ENCODE measurements at places on chromosomes 1 and 21.

- DNase-seq, result no peak
These were observed 100.9 kb downstream of the NAV1 start for GRCh38 chr1:201639826-201640225.

DNA sequence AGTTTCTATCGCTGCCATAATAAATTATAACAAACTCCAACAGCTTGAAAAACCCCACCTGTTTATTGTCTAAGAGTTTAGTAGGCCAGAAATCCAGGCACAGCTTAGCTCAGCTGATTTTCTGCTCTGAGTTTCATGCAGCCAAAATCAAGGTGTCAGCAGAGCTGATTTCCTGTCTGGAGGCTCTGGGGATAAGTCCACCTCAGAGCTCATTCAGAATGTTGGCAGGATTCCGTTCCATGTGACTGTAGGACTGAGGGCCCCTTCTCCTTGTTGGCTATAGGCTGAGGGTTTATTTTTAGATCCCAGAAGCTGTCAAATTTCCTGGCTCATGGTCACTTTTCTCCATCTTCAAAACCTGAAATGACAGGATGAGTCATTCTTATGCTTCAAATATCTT is 91.6 kb upstream of the CHODL start:
- no peak for DNase-seq

- DNase-seq, result no peak
These were observed 315.4 kb downstream of the DSCAM start for GRCh38 chr21:40531431-40532110.

DNA sequence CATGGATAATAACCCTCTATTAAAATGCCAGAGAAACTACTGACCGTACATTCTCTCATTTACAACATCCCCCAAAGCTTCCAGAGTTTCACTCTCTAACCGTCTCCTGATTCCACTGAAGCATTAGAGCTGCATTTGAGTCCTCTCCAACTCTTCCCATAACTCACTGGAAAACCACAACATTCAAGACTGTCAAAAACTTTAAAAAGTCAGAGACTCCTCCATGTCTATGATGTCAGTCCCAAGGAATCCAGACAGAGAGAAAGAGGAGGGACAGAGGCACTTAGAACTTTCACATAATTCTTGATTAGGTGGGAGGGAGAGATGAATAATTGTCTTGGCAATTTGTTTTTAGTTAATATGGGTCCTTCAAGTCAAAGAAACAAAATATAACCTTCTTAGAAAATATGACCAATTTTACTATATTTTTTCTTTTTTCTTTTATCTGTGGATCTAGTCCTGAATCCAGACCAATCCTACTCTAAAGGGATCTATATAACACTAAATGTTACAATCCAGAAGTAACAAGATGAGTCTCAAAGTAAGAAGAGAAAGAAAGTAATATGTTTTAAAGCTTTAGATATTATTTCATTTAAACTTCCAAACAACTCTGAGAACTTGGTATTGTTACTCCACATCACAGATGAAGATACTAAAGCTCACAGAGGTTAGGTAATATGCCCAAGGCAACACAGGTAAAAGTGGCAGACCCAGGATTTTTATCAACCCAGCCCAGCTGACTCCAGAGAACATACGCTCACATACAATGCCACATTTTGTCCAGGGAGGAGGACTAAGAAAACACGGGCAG is 23.8 kb downstream of the OTUD7B start:
- DNase-seq, result no peak

DNA sequence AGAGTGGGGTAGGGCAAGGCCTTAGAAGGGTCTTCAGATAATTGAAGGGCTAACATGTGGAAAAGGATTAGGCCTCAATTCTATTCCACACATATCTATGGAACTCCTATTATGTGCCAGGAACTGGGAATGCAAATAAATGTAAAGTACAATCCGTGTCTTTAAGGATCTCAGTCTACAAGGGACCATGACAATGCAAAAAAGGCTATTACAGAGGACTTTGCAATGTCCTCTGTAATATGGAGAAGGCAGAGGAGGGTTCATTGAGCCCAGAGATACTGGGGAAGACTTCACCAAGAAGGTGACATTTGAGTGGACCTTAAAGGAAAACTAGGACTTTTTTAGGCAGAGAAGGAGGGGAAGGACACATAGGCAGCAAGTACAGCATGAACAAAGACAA is 4.5 kb upstream of the SCMH1 start:
- no peak for DNase-seq

GRCh38 chr1:231157311-231157710 is 4.5 kb upstream of the TRIM67 start:
- no peak for DNase-seq

GRCh38 chr1:156752843-156753482 is 1.5 kb upstream of the HDGF start:
- no peak for DNase-seq

- DNase-seq, result no peak
These were observed 84.8 kb downstream of the COP1 start for GRCh38 chr1:176122282-176122681.

DNA sequence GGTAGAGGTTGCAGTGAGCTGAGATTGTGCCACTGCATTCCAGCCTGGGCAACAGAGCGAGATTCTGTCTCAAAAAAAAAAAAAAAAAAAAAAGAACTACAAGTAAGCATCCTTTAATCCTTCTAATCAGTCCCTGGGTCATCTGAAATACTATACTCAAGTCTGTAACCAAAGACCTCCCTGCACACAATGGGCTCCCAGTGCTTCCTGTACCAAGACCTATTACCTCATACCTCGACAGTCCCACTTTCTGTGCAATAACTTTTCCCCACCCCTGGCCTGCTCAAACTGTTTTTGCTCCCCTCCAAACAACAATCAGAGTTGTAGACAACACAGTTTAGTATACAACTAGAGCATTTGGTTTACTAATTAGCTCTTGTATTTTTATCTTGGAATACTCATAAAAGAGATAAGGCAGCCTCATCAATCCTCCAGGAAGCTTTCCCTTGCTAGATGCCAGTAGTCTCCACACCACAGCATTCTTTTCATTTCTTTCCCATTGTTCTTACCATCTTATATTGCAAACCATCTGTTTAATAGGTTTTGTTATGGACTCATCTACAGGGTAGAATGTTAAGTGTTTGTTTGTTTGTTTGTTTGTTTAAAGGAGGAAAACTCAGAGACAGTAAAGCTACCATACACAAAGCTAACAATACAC is 19.2 kb upstream of the RLF start:
- DNase-seq, result no peak

GRCh38 chr21:45473496-45474322 is 68.5 kb downstream of the SLC19A1 start:
- no peak for DNase-seq

- DNase-seq, result no peak
These were observed 213.4 kb downstream of the ST6GALNAC3 start for GRCh38 chr1:76287917-76288316.

DNA sequence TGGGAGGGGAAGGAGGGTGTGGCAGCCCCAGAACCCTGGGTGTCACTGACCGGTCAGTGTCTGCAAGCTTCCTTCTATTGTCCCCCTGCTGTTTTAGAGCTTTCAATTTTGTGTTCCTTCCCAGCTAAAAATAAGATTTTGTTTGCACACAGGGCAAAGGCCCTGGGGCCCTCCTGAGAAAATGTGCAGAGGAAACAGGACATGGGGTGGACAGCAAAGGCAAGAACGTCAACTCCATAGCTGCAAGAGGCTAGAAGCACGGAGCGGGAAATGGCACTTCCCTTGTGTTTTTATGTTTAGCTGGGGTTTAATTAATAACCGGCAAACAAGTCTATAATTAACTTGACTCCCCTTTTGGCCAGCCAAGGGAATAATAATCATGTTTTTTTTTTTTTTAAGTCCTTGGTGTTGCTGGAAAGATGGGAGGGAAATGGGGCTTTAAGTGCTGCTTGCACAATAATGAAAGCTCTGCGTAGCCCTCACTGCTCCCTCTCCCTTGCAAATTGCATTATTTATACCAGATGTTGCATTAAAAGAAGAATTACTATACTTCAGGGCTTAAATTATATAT is 261.4 kb upstream of the USP24 start:
- no peak for DNase-seq

DNA sequence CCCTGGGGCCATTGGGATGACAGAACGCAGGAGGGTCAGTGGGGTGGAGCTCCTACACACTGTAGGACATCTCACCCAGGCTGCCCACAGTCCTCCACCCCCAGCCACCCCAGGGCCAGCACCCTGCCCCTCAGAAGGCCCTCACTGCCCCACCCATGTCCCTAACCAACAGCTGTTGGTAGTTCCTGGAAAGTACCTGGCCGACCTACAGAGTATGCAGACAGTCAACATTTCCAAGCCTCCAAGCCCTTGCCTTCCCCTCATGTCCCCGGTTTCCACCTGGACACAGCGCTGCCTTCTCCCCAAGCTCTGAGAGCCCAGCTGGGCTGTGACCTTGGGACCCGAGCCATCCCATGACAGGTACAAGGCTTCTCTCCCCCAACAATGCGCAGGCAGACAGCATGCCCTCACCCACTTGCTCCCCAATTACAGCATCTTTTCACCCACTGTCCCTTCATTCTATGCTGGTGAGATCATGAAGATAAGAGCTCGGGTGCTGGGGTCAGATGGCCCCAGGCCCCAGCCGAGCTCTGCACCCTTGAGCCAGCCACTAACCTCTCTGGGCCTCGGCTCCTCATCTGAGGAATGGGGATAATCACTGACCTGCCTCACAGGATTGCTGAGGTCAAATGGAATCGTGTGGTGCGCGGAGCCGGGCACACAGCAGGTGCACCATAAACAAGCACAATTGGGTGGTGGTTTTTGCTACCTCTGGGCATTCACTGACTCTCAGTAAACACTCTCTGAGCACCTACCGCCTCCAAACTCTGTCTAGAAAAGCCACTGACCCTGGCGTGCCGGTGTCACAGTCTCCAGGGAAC is 11.2 kb downstream of the LAPTM5 start:
- no peak for DNase-seq

GRCh38 chr21:42361286-42361685 is 5.0 kb downstream of the TFF1 start:
- no peak for DNase-seq

DNA sequence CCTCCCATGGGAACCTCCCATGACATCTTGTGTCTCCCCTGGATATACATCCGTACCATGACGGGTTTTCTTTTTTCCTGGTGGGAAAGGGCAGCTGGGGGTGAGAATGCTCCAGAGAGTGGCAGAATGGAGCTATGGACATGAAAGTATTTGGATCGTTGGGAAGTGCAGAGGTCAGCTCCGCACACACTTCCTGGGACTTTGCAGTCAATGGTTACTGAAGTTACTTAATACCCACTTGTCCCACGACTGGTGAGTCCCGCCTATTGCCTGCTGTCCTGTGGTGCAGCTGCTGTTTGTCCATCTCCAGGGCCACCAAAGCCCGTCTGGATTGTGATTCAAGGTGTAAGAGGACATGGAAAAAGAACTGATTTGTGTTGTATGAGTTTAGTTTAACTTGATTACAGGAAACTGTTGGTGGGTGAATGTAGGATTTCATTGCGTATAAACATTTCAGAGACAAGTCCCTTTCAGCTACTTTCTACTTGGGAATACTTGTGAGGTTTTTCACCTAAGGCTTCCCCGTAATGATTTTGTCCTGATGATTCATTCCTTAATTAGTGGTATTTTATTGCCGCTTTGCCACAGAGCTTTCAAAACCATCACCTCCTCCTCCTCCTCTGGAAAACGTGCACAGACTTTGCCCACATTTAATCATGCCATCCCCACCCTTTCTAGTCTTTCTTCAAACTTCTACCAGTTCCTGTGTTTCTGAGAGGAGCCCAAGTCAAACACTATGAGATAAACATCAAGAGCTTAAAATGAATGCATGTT is 308.8 kb downstream of the KIF26B start:
- no peak for DNase-seq

DNA sequence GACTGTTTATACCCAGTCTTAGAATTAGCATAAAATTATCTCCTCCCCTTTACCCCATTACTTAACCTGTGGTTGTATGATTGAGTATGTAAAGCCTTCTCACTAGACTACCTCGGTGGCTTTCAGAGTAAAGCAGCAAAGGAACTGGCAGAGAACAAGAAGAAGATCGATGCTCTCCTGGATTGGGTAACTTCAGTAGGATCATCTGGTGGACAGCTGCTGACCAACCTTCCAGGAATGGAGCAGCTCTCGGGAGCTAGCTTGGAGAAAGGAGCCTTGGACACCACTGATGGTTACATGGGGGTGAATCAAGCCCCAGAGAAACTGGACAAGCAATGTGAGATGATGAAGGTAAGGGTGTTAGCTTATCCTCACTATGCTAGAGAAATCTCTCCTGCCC is 138.6 kb upstream of the BMP8A start:
- no peak for DNase-seq

- DNase-seq, result no peak
These were observed 10.8 kb upstream of the LRRC71 start for GRCh38 chr1:156909671-156910070.

- DNase-seq, result no peak
These were observed 65.7 kb upstream of the NHLH2 start for GRCh38 chr1:115906627-115907026.

- DNase-seq, result no peak
These were observed 44.3 kb upstream of the ADARB1 start for GRCh38 chr21:45029948-45030681.

- no peak for DNase-seq
These were observed 28.8 kb downstream of the SPSB1 start for GRCh38 chr1:9321480-9321849.

- DNase-seq, result no peak
These were observed 38.6 kb downstream of the GPR3 start for GRCh38 chr1:27430903-27431600.

- no peak for DNase-seq
These were observed 10.2 kb downstream of the TRIM63 start for GRCh38 chr1:26057189-26057588.

- no peak for DNase-seq
These were observed 14.0 kb downstream of the LBR start for GRCh38 chr1:225413708-225414375.

DNA sequence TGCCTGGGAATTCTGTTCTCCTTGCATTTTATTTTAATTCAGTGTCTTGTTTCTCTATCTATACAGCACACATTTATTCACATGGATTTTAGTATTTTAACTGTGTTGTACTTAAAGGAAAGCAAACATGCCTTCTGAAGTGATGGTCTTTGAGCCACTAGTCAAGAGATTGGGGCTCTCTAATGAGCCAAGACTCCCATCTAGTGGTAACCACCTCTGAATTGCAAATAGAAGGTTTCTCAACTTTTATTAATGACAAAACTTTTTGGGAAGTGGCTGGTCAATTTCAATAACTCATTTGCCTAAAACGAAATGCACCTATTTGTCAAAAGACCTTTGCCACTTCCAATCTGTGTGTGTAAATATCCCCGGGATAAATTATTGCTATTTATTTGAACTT is 199.6 kb downstream of the LTN1 start:
- DNase-seq, result no peak

- no peak for DNase-seq
These were observed 44.1 kb downstream of the ALPL start for GRCh38 chr1:21553116-21553926.

DNA sequence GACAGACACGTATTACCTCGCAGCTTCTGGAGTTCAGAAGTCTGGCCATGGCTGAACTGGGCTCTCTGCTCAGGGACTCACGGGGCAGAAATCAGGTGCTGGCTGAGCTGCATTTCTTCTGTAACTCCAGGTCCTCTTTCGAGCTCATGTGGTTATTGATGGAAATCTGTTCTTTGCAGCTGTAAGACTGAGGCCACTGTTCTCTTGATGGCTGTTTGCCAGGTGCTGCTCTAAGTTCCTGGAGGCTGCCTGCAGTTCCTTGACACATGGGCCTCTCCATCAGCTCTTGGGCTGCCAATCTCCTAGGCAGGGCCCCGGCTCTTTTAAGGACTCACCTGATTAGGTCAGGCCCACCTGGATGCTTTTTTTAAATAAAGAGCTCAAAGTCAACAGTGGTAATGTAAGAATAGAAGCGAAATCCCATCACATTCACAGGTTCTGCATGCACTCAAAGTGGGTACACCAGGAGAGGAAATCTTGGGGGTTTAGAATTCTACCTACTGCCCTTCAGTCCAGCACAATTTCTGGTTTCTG is 139.1 kb downstream of the KAZN start:
- no peak for DNase-seq
